Hematopoietic multipotent progenitor cell treated with erythropoietin and hydrocortisone succinate and interleukin-3 and kit ligand, for 6 days (in vitro differentiated cells): ENCODE measurements at places on chromosomes 4 and X.

DNA sequence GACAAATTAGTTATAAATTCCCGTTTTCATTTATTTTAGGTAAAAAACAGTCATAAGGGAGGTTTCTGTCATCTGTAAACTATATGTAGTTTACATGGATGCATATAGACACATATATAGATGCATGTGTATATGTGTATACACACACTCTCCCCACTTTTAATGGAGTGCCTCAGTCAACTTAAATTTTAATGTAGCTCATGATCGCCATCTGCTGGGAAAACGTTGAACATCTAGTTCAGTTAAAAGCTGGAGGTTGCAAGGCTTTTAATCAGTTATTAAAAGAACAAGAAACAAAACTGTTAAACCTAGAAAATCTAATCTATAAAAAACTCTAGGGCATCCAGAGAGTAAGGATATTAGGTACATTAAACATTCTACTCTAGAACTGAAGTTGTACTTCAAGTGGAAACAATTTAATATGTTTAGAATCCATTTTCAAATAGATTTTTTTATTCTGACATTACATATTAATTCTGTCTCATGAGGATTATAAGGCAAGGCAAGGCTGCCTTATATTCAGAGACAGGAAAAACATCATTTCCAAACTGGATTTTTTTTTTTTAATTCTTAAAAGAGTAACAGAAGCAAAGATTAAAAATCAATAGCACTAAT is 122.6 kb downstream of the SHISA3 start:
- peak; percentile 76 for DNase-seq

- DNase-seq = no peak
These were observed 156.4 kb upstream of the PCDH18 start for GRCh38 chr4:137688651-137689050.

- DNase-seq = no peak
These were observed 5.5 kb upstream of the HSPA4L start for GRCh38 chr4:127776620-127777019.

DNA sequence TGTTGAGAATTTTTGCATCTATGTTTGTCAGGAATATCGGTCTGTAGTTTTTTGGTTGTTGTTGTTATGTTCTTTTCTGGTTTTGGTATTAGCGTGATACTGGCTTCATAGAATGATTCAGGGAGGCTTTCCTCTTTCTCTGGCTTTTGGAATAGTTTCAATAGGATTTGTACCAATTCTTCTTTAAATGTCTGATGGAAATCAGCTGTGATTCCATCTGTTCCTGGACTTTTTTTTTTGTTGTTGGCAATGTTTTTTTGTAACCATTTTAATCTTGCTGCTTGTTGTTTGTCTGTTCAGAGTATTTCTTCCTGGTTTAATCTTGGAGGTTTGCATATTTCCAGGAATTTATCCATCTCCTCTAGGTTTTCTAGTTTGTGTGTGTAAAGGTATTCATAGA is 81.5 kb upstream of the GK2 start:
- no peak for DNase-seq

DNA sequence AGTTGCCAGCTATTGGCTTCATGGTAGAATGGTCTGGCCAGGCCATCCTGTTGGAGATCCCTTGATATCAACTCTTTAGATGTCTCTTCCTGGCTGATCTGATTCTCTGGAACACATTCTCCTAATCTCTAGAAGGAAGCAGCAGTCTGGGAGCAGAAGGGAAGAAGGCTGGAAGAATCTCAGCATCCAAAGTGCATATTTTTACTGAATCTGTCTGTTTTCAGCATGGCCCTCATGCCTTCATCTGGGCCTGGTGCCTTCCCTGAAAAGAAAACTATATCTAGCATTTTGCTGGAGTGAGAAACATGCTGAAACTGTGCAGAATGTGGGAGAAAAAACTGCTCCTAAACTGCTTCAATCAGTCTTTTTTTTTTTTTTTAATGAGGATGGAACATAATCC is 148.7 kb downstream of the REPS2 start:
- no peak for DNase-seq

DNA sequence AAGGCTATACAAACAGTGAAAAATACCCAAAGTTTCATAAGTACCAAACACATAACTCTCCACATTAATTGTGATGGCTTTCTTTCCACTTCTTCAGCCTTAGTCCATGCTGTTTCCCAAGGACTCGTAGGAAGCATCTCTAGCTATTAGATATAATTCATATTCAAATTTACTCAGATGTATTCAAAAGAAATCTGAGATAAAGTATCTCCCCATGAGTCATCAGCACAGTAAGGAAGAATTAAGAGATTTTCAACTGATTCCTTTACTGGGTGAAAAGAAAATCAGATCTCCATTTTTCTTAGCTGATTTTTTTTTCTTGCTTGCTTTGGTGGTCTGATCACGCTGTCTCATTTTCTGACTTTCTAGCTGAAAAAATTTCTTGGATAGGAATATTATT is 71.7 kb downstream of the MID1 start:
- no peak for DNase-seq

GRCh38 chr4:177444911-177445736 is 2.9 kb upstream of the AGA start:
- no peak for DNase-seq

GRCh38 chr4:23835774-23836478 is 53.9 kb downstream of the PPARGC1A start:
- DNase-seq = no peak

DNA sequence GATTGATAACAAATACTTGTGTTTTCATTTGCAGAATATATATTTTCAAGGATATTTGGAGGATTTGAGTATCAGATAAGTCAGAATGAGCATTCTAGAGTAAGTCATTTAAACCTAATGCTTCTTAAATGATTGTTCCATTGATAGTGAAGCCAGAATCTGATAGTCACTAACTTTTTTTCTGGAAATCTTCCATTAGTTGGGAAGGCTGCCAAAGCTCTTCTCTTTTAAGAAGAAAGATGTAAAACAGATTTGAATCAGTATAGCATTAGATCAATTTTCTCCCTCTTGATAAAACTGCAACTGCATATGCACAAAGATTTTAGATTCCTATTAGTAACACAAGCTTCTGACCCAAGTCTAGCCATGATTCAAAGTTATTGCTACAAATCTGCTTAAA is 256.7 kb downstream of the SPOCK3 start:
- no peak for DNase-seq

DNA sequence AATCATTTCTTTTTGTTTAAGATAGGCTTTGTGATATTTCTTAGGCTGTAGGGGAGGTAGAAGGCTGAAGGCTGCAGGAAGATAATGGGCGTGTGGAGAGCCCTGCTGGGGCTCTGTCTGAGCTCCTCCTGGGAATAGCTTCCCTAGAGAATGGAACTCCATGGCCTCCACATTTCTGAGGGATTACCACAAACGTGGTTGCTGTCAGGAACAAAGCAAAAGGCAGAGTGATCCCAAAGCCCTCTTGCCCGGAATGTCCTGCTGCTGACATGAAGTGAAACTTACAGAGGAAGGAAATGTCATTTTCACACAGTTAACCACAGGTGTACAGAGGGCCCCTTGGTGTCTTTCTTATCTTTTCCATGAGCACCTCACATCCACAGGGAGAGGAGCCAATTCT is 89.3 kb downstream of the DDIT4L start:
- no peak for DNase-seq

DNA sequence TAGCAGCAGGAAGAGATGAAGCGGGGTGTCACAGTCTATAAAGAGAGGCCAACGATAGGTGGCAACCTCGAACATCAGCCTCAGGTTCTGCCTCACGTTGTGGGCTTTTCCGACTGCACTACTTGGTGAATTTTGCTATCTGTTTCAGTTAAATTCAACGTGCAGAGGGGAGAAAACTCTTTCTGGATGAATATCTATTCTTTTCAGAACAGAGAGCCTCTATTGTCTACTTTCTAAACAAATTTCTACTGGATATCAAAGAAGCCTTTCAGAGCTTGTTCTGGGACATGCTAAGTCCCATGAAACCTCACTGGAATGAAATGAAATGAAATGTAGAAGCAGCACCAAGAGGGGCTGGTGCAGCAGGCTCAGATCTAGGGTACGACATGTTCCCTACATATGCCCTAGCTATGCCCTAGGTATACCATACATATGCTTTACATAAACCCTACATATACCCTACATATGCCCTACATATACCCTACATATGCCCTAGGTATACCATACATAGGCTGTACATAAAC is 116.5 kb upstream of the TRIM2 start:
- DNase-seq = no peak

DNA sequence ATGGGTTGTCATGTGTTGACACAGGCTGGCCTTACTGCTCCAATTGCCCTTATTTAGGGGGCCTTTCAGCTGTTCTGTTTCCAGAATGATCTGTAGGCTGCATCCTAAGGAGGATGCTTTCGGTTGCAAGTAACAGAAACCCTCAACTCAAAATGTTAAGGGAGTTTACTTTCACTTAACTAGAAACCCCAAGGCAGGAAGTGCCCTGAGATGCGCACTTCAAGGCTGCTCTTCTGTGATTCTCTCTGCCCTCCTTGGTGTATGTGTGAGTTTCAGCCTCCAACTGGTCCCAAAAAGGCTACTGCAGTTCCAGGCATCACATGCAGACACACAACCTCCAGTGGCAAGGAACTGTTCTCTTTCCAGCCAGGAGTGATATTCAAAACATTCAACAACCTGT is 97.3 kb upstream of the ATP6AP2 start:
- DNase-seq = no peak

DNA sequence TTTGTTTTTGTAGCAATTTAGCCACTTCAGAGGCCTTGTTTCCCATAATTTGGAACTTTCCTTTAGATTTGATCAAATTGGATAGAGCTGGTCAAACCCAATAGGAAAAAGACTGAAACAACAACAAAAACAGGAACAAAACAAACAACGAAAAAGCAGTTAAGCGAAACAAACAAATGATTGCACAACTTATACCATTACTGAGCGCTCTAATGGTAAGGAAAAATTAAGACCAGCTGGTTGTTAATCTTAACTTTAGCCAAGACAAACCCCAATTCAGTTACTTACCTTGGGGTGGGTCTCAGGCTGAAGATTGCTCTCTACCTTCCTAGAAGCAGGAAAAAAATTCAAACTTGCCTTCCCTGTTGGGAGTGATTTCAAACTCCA is 38.3 kb downstream of the SPCS3 start:
- no peak for DNase-seq

- no peak for DNase-seq
These were observed 3.8 kb downstream of the GABRE start for GRCh38 chrX:151970661-151971060.

GRCh38 chrX:136159611-136160025 is 12.3 kb downstream of the FHL1 start:
- DNase-seq = peak; percentile 45

DNA sequence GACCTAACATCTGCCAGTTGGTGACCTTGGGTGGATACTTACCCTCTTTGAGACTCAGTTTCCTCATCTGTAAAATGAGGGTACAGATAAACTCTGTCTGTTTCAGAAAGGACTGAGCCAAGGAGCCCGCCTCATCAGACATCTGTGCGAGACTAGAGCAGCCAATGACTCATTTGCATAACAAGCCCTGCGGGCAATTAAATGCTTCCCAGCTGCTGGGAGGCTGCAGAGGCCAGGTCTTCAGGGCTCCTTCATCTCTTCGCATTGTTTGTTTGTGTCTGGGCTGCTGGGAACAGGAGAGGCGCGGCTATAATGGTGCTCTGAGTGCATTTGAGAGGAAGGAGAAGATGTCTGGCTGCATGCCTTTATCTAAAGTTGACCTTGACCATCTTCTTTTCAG is 85.0 kb downstream of the ADRA2C start:
- DNase-seq = no peak

DNA sequence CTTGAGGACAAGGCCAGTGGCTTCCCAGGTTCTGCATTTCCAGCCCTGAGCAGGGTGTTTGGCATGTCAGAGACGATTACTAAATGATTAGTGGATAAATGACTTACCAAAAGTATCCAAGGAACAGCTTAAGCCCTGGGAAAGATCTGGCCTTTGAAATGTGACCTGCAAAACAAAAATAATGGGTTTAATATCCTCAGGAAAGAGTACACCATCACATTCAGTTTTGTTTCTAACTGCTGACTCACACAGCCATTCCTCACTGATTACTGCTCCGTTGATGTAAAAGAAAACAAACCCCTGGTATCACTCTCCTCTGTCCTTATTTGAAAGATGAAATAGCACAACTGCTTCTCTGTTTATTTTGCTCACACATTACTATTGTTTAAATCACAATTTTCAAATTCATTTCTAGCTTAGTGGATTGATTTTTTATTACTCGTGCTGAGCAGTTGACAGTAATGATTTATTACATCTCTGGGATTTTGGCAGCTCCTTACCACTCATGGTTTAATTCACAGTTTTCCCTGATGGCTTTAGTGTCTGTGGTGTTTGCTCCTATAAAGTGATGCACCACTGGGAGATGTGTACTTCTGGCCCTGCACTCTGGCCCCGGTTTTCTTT is 117.0 kb downstream of the CBLL2 start:
- no peak for DNase-seq

DNA sequence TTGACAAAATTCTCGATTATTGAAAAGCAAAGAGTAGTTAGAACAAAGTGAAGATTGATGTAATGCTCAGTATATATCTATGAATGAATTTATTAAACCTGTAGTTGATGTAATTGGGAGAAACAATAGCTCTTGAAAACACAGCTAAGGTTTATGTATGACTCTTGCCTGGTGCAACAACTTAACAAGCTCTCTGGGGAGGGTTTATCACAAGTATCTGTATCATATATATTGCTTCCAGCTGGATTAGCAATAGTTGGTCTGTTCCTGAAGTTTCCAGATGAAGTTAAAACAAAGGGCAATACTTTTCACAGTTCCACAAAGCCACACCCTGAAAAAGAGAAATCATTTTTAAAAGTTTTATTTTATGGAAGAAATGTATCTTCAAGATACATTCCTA is 91.4 kb downstream of the ARSJ start:
- DNase-seq = no peak

GRCh38 chrX:15721911-15722310 is 16.2 kb upstream of the CA5B start:
- no peak for DNase-seq

- DNase-seq = no peak
These were observed 69.5 kb downstream of the RRAGB start for GRCh38 chrX:55787063-55787462.

DNA sequence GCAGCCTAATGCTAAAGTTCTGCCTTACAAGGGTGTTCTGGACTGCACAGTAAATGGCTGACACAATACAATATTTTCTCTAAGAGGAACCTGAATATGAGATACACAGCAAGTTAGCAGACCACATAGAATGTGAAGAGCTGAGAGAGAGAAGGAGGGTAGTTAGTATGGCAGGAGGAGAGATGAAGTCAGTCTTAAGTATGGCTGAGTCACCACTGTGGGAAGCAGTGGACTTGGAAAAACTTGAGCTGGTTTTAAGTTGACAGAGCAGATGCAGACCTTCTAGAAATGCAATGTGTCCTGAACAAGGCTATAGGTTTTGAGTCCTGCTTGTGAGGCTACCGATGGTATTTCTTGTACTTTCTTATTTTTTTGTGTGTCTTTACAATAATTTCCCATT is 172.5 kb downstream of the SH2D1A start:
- DNase-seq = no peak

GRCh38 chr4:185424905-185425646 is 688 bp downstream of the UFSP2 start:
- DNase-seq = peak; percentile 23
